ENCODE measurements at places on chromosomes 11 and 22. TPM values are rescaled to one million over a fixed set of nuclear protein-coding genes. Genes with fewer than 3 reads are reported as not detected.
A peak's percentile ranks its signal among the peaks of the same experiment; 100 is the strongest.

The SYT8 gene
- 1.0 TPM for total RNA-seq

The DTX4 gene
- 7.6 TPM for total RNA-seq

The BBOX1 gene
- not detected for total RNA-seq

The SMDT1 gene
- total RNA-seq: 51.9 TPM

The THY1 gene
- 1.1 TPM for total RNA-seq

The THRSP gene
- not detected for total RNA-seq

The GAB4 gene
- total RNA-seq: not detected

- DNase-seq: no peak
Observed at GRCh38 chr22:28444659-28445058, 235.0 kb downstream of the TTC28 start.

GRCh38 chr11:15889363-15890030 is 466.8 kb downstream of the SOX6 start:
- DNase-seq: no peak

DNA sequence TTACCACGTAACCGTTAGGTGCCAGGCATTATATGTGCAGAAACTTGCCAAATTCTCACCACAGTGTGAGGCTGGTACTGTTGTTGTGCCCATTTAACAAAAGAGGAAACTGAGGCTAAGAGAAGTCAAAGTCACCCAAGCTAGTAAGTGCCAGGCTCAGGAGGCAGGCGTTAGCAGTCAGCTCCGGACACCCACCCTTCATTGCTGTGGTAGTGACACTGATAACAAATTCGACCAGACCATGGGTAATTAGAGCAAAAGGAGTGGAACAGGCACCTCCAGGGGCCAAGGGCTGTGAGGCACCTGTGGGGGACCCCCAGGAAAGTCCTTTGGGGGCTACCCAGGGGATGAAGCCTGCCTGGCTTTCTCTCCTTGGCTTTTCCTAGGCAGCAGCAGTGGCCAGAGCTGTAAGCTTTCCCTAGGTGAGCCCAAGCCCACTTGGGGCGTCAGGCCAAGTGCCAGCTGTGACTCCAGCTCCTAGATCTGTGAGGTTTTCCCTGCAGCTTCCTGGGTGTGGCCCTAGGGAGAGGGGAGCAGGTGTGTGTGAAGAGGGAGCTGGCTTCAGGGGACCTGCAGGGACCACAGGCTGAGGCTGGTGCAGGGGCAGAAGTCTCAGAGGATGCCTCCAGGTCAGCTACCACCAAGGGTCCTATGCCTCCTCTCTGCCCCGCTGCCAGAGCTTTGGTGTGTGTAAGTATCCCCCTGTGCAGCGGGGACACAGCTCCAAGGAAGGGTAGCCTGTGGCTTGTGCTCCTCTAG is 19.7 kb upstream of the ALX4 start:
- DNase-seq: no peak

GRCh38 chr11:64088162-64089026 is 52.7 kb downstream of the FLRT1 start:
- peak; percentile 6 for DNase-seq

DNA sequence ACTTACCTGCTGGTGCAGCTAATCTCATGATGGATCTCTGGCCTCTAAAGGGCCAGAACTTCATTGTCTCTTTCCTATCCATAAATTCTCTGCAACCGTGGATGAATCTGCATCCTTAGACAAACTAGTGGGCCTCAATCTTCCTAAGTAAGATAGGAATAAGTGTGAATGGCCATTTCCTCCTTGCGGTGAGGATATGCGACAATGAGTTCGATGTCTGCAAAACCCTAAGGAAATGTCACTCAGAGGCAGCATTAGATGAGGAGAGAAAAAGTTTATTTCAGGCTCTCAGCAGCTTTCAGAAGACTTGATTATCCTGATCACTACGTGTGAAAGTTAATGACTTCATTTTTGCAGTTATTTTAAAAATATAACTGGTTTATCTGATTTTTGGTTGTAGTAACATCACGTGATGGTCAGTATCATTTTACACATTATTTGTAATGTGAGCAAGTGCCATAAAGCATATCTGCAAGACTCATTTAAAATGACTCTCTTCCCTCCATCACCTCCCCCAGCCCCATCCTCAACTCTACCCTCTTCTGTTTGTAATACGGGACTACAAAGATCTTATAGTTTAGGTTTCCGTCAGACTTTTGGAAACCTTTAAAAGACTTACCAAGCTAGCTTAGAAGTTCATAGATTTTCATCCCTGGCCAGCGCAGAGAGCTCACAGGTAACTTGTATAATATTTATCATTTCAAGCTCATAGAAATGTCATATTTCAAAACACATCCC is 10.2 kb downstream of the GRAP2 start:
- DNase-seq: no peak

DNA sequence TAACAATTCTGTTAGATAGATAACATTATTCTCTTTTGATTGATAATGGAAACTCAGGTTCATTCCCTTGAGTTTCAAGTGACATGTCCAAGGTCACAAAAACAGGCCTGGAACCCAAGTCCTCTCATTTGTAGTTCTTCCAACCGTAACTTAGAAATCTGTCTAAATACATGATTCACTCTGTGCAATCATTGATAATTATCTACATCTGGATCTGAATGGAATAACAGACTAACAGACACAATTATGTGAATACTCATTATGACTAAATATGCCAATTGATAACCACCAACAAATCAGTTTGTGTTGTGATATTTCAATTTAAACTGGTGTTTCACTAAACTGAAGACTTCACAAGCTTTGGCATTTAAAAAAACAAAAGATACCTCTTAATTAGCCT is 71.0 kb downstream of the RBFOX2 start:
- DNase-seq: no peak

GRCh38 chr22:31556627-31557203 is 60.4 kb downstream of the SFI1 start:
- DNase-seq: peak; percentile 6

- DNase-seq: no peak
Observed at GRCh38 chr11:91800208-91800914, 424.3 kb upstream of the FAT3 start.

- DNase-seq: no peak
Observed at GRCh38 chr11:95827696-95828095, 37.4 kb downstream of the CEP57 start.

- no peak for DNase-seq
Observed at GRCh38 chr11:77213029-77213579, 85.1 kb downstream of the MYO7A start.

DNA sequence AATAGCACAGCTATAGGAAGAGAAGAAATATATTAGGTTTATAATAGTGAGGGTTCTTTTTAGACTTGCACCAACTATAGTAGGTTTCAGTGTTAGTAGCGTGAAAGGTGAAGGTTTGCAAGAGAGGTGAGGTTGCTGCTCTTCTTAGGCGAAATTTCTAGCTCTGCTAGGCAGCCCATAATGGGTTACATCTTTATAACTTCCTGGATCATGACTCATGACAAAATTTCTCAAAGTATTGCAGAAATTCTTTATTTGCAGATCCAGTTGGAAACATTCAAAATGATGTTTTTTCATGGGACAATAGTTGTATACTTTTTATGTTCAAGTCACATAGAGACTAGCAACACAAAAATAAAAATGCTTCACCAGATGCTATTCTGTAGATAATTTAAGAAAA is 260.0 kb downstream of the SOX6 start:
- no peak for DNase-seq

- DNase-seq: no peak
Observed at GRCh38 chr11:41816396-41816795, 356.9 kb upstream of the LRRC4C start.

Data from HCT116 (cell line).